NCI-H1092 treated with DMSO at 0.1 percent for 48 hours (cell line): ENCODE measurements at places on chromosomes 3 and 15.

DNA sequence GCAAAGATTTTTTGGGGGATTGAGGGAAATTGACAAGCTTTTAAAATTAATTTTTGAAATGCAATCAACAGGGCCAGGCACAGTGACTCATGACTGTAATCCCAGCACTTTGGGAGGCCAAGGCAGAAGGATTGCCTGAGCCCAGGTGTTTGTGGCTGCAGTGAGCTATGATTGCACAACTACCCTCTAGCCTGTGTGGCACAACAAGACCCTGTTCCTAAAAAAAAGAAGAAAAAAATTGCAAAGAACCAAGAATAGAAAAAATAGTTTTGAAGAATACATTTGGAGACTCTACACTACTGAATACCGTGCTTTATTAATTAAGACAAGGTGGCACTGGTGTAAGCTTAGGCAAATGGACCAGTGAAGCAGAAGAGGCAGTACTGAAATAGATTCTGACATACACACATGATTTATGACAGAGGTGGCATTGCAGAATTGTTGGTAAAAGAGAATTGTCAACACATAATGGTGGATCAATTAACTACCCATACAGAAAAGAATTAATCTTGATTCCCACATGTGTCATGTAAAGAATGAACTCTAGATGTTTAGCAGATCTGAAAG lies 443.3 kb upstream of the ATP11B start:
- DNase-seq = no peak

GRCh38 chr15:73996267-73996666 lies 1.8 kb downstream of the PML start:
- DNase-seq = no peak

- DNase-seq = no peak
Observed at GRCh38 chr3:13654330-13655060, 105.6 kb downstream of the FBLN2 start.

DNA sequence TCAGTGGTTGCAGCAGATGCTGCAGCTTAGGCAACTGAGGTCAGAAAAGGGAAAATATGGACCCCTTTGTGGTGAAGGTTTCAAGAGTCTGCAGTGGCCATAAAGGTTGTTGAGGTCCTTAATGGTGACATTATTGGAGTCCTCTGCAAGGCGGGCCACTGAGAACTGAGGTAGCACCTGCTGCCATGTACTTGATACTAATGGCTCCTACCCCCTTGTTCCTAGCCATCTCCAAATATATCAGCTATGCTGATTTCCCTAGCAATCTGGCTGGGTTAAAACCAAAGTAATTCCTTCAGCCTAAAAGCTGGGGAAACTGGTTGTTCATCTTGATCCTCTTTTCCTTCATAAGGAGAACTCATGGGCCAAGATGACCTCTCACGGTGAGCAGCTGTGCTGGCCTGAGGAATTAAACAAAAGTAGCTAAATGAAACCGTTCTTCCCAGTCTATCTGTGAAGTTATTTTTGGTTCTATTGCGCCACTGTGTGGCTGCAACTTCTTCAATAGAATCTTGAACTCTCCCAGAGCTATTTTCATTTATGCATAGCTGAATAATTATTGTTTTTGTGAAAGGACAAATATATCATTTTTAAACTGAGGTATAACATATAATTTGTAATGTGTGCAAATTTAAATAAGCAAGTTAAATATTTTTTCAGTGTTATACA lies 76.1 kb upstream of the PLSCR4 start:
- no peak for DNase-seq

GRCh38 chr3:127822682-127823425 lies 539 bp upstream of the MGLL start:
- DNase-seq = peak; percentile 69

GRCh38 chr3:70564552-70564951 lies 252.1 kb upstream of the MDFIC2 start:
- no peak for DNase-seq

DNA sequence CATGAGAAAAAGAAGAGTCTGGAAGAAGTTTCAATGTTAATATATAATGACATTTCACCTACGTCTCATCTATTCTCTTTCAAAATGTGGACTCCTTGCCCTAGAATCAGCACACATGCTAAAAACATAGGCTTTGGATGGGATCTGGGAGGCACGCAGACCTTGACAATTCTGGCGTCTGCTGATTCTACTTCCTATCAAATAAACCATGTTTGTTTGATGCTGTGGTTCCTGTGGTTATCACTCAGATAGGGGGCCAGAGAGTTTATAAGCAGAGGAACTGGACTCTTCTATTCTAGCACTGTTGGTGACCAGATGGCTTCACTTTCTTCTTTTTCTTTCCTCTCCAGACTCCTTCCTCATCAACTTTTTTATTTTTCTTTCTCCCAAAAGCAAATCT lies 336.8 kb downstream of the DIPK2A start:
- DNase-seq = no peak

- no peak for DNase-seq
Observed at GRCh38 chr15:63166219-63166618, 8.9 kb upstream of the RPS27L start.

DNA sequence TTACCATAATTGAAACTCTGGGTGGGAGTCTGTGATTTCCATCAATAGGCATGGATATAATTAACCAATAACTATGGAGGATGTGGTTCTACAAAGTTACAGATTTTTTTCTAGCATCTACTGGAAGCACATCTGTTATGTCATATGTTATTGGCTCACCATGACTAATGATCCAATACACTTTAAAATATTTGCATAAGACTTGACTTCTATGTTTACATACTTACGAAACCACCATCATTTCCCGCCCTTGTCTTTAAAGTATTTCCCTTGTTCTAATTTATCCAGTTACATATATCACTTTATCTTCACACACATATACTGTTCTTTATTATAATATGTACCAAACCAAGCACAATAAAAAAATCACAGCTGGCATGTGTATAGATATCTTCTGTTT lies 380.3 kb upstream of the CBLB start:
- DNase-seq = no peak
